ENCODE measurements at places on chromosomes 6 and 20.

- DNase-seq: peak; percentile 60
Measured at GRCh38 chr6:87155842-87156815, 764 bp downstream of the ZNF292 start.

GRCh38 chr6:142631517-142632385 is 313.2 kb downstream of the HIVEP2 start:
- no peak for DNase-seq

GRCh38 chr6:36936824-36937223 is 17.7 kb upstream of the PI16 start:
- no peak for DNase-seq

GRCh38 chr6:41470029-41470330 is 76.2 kb upstream of the FOXP4 start:
- DNase-seq: no peak

- peak; percentile 74 for DNase-seq
Measured at GRCh38 chr20:63102721-63103375, 96.1 kb upstream of the BHLHE23 start.

- DNase-seq: no peak
Measured at GRCh38 chr6:128098000-128098581, 197.2 kb upstream of the THEMIS start.

DNA sequence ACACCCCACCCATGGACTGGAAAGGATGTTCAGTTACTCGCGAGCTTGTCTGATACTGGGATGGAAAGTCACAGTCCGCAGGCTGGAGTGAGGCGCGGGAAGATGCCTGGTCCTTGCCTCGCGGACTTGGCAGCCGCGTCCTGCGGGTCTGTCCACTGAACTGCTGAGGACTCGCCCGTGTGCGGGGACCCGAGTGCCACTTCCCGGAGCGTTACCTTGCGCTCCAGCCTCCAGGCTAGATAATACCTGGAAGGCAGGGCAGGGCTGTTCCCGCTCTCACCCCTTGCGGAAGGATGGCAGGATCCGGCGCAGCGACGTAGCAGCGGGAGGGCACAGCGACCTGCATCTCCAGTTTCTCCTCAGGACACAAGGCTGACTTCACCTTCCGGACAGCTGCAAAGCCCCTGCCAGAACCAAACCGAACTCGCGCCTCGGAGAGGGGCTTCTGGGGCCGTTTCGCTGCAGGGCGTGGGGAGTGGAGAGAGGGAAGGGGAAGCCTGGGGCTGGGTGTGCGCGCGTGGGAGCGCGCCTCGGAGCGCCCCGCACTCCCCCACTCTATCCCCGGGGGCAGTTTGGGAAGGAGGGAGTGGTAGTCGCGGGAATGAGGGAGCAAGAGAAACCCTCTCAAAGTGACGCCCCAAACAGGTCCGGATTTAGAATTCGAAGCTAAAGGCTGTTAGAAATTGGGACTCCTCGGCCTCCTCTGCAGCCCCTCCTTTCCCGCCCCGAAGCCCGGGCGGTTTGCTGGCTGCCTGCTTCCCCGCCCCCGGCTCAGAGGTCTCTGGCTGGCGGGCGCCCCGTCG is at the start of gene KCNQ5:
TSS of gene KCNQ5 (plus strand) at position 774 of the 803 bp plus-strand sequence.
- DNase-seq: no peak

- DNase-seq: no peak
Measured at GRCh38 chr6:88840796-88841539, 122.5 kb downstream of the RNGTT start.

DNA sequence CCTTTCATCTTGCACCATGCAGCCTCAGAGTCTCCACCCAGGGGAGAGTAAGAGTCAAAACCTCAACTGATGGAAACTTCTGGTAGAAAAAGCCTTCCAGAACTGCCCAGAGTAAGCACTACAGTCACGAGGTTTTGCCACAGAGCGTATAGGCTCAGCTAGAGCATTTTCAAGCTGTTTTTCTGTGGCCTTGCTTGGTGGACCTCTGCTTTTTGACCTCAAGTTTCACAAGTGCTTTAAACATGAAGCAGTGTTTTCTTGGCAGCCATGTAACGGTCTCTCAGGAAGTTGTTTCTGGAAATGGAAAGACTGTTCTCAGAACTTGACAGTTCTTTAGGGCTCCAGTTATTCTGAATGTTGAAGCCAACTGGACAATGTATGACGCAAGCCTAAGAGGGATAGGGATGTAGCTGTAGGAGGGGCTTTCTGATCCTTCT is 146.5 kb downstream of the ZDHHC14 start:
- no peak for DNase-seq

DNA sequence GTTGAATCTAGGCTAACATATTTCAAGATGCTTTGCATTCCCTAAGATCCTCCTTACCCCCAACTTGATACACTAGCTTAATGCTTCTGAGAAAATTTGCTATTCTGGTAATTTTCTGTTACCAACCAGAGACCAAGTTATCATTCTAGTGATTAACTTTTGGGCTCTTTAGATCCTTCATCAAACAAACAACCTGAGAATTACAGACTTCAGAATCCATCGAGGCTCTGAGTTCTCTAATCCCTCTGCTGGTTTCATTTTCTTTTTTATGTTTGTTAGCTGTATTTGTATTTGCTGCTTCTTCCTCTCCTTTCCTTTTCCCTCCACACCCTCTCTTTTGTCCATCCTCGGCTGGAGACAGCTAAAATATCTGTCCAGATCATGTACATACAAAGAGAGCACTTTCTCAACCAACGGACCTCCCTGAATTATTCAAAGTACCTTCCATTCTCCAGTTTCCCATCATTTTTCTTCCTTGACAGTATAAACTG is 98.7 kb upstream of the RIPOR2 start:
- no peak for DNase-seq

GRCh38 chr6:82085701-82086100 is 161.8 kb downstream of the IBTK start:
- no peak for DNase-seq

GRCh38 chr6:101935732-101936131 is 542.2 kb downstream of the GRIK2 start:
- no peak for DNase-seq

DNA sequence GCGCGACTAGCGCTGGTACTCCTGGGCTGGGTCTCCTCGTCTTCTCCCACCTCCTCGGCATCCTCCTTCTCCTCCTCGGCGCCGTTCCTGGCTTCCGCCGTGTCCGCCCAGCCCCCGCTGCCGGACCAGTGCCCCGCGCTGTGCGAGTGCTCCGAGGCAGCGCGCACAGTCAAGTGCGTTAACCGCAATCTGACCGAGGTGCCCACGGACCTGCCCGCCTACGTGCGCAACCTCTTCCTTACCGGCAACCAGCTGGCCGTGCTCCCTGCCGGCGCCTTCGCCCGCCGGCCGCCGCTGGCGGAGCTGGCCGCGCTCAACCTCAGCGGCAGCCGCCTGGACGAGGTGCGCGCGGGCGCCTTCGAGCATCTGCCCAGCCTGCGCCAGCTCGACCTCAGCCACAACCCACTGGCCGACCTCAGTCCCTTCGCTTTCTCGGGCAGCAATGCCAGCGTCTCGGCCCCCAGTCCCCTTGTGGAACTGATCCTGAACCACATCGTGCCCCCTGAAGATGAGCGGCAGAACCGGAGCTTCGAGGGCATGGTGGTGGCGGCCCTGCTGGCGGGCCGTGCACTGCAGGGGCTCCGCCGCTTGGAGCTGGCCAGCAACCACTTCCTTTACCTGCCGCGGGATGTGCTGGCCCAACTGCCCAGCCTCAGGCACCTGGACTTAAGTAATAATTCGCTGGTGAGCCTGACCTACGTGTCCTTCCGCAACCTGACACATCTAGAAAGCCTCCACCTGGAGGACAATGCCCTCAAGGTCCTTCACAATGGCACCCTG is 1.6 kb downstream of the TPBG start:
- DNase-seq: peak; percentile 32

GRCh38 chr6:28922821-28923317 is 916 bp downstream of the TRIM27 start:
- peak; percentile 66 for DNase-seq

- no peak for DNase-seq
Measured at GRCh38 chr6:111922454-111923297, 49.4 kb upstream of the FYN start.

GRCh38 chr20:62949153-62949821 is 3.2 kb upstream of the SLC17A9 start:
- no peak for DNase-seq

DNA sequence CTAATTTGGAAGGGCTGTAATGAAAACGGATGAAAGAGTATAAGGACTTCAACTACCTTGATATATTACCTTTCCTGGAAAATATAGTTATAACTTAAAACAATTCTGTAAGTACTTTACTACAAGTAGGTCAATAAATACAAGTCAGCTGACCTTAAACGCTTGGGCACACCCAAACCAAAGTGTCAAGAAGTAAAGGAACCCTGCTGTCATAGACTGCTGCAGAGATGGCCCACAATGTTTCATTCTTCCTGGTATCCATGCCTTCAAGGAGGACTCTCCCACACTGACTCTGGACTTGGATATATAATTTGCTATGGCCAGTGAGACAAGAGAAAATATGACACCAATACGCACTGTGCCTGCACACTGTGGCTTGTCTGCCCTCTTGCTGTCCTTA is 132.0 kb downstream of the LAMP5 start:
- no peak for DNase-seq

DNA sequence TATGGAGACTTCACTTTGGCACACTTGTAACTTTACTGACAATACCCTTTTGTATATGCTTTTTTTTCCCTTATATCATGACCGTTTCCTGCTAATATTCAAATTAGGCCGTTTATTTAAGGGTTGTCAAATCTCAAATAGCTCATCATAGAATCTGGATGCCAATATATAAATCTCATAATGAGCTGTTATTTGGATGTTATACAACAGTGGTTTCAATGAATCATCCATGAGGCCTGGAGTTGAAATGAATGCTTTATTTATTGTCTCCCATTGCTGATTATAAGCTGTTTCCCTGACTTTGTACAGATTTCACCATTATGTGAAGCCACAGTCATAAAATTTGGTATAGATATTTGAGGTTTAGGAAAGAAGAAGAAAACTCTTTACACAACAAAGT is 256.1 kb downstream of the PLCB1 start:
- DNase-seq: no peak

- no peak for DNase-seq
Measured at GRCh38 chr20:36010076-36010475, 41.7 kb downstream of the CNBD2 start.

DNA sequence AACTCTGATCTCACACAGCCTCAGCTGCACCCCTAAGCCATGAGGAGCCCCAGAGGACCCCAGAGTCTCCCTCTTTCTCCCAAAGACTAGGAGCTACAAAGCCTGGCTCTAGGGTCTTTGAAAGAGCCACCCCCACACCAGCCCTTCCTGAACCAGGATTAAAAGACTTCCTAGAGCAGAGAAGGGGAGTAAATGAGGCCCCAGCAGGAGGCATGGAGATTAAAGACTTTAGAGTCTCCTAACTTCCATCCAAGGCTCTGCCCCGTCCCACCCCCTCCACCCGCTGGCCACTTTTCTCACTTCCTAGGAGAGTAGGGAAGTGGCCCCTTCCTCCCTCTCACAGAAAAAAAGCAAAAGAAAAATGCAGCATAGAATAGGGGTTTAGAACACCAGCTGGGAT is 1.7 kb downstream of the PREX1 start:
- no peak for DNase-seq

GRCh38 chr6:89385156-89385667 is 26.9 kb downstream of the RRAGD start:
- no peak for DNase-seq

DNA sequence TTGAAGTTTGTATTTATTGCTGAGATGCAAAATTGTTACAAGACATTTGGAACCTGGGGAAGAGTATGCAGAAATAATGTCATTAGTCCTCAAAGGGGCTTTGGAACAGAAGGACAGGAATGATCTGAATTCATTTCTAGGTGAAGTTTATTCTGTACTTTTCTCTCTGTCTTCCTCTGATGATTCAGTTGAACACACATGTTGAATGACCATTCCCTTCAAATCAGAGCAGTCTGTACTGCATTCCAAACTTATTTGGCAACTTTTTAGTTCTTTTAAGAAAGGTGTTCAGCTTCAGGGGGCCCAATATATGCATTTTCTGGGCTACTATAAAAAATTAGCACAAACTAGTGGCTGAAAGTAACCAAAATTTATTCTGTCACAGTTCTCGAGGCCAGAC is 213.9 kb upstream of the LAMP5 start:
- no peak for DNase-seq

- DNase-seq: no peak
Measured at GRCh38 chr20:55596431-55596830, 408.9 kb downstream of the CBLN4 start.

GRCh38 chr6:34095741-34096140 is 50.1 kb downstream of the GRM4 start:
- no peak for DNase-seq

DNA sequence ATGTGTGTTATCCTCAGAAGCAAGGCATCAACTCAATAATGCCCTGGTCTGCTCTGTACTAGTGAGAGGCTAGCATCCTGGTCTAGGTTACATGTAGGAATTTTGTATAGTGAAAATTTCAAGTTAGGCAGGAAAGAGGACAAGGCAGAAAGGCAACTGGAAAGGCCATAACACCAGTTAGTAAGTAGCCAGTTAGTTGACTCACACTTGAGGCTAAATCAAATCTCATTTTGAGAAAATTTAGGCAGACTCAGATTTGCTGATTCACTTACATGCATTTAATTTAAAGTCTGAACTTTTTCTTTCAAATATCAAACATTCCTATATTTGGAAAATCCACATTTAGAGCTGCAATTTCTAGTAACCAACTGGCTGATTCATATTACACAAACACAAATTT is 184.5 kb upstream of the TCF21 start:
- no peak for DNase-seq

GRCh38 chr6:99378636-99379035 is 15.4 kb downstream of the COQ3 start:
- no peak for DNase-seq

DNA sequence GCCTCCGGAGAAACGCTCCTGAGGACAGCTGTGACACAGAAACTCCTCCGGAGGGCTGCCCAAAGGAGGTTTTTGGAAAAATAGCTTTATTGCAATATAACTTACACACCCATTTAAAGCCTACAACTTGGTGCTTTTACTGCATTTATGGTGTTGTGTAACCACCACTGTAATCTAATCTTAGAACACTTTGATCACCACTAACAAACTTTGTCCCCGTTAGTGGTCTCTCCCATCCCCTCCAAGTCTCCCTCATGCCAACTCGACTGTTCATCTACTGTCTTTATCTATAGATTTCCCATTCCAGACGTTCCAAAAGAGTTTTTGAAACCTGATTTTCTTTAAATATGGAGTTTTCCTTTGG is 62.8 kb downstream of the SYNJ2 start:
- DNase-seq: no peak

- DNase-seq: no peak
Measured at GRCh38 chr6:158293122-158293521, 19.1 kb upstream of the TULP4 start.

Measured in activated naive CD8-positive, alpha-beta T cell treated with anti-CD3 and anti-CD28 coated beads, Interleukin-2, amount 10 ng/mL, durations not matched to agents 7 days and 5 days (primary cell).